ENCODE measurements at places on chromosomes 7 and 10.

DNA sequence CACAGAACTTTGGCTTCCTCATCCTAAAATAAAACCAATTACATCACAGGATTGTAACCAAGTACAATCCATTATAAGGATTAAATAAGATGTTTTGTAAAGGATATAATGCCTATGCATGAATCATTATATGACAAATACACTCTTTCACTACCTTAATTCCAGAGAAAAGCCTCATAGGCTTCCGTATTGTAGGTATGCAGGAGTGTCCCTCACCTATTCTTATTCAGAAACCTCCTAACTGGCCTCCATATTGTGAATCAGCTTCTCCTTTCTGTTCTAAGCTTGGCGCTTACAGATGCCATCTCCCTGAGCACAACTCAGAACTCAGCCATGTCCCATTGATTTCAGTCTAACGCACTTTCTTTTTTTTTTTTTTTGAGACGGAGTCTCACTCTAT, 69.6 kb upstream of the CAPZA2 start:
- no peak for DNase-seq

GRCh38 chr10:25017154-25017590, 760 bp downstream of the THNSL1 start:
- no peak for DNase-seq

GRCh38 chr7:16061630-16062029, 359.7 kb downstream of the CRPPA start:
- DNase-seq: no peak

- DNase-seq: no peak
Measured at GRCh38 chr10:51951601-51952000, 252.2 kb upstream of the CSTF2T start.

GRCh38 chr10:530717-531116, 158.8 kb downstream of the DIP2C start:
- DNase-seq: no peak

GRCh38 chr10:119521443-119522204, 20.9 kb downstream of the RGS10 start:
- DNase-seq: no peak

DNA sequence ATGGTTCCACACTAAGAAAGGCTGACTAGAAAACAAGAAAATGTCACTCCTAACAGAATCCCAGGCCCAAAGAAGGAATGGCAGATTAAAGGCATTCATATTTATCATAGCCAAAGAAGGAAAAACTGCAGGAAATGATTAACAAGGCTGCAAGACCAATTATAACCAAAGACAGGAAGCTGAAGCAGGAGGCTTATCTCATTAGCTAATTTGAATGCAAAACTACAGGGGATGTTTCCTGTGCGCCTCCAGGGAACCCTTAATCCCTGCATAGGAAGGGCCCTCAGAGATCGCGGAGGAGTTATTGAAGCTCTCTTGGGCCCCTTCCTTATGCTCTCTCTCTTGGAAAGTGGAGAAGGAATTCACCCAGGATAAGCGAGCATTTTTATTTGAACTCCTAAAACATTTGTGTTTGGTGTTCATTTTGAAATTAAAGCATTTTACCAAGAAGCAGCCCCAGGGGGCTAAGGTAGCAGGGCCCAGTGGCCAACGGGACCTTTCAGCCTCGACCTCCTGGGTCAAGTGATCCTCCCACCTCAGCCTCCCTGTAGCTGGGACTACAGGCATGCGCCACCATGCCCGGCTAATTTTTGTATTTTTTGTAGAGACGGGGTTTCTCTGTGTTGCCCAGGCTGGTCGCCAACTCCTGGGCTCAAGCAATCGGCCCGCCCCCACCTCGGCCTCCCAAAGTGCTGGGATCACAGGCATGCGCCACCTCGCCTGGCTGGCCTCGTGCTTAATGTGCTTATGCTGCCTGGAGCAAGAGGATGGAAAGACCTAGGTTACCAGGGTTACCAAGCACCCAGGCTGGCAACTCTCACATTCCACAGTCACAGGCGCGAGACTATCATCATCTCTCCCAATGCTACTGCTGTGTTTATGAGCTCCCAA, 24.1 kb upstream of the PROSER2 start:
- DNase-seq: no peak

DNA sequence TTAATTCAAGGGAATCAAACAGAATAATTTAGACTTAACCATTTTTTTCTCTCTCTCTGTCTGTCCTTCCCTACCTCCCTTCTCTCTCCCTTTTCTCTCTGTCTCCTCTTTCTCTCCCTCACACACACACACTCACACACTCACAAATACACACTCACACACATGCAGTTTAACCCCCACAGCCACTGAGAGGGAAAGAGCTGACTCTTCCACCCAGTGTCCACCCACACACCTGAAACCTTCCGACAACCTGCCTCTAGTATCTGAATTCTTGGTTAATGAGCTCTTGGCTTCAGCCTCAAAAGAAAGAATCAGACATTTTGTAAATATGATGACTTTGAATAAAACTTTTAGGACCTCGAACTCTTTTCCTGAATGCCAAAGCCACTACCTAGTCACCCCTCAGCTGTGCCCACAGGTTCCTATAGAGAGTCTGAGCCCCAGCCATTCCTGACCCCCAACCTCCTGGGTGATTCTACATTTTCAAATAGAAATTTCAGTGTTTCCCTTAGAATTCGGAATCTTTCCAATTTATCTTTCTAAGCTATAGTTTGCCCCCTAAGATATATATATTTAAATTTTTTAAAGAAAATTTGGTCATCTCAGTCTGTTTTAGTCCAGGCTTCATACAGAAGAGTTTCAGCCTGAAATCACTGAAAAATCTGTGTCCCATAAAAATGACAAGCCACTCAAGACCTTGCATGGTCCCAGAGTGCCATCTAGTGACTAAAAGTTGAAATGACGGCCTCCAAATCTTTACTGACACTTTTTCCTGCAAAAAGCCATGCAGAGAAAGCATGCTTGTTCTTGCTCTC, 202.8 kb downstream of the IPMK start:
- DNase-seq: peak; percentile 1

DNA sequence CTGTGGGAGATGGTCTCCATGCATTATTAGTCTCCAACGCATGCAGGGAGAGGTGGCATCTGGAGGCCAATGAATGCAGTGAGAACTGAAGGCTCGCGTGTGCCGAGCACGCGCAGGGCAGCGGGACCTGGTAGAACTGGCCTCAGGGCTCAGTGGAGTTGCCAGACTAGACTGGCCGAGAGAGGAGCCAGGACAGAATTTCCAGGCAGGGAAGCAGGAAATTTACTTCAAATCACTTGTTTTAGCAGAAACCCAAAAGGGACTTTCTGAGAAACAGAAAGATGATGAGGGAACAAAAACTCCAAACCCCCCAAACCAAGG, 311.0 kb upstream of the IMMP2L start:
- no peak for DNase-seq

DNA sequence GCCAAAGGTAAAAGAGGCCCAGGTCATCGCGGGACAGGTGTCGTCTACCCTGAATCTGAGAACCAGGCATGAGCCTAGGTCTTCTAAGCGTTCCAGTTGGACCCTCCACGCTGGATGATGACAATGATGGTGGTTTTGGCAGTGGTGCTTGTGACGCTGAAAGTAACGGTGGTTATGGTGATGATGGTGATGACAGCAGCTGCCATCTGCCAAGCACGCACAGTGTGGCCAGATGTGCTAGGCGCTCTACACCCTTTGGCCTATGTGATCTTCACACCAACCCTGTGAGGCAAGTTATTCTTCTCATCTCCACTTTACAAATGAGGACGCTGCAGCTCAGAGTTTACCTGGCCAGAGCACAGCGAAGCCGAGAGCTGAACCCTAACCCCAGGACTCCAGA, 93.9 kb downstream of the FAM53B start:
- DNase-seq: no peak

DNA sequence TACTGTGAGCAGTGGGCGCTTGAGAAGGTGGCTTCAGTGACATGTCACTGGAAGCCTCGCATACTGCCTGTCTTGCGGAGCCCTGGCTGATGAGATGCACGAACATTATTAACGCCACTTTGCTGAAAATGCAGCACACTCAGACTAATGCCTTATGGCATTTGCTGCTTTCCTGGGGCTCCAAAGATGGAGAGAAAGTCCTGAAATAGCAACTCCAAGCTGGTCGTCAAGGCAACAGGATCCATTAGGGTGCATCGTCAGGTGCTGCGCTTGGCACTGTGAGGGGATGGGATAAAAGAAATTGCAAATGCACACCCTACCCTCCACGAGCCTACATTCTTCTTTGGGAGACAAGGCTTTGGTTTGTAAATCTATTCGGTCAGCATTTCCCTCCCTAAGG, 592.5 kb downstream of the TYW1 start:
- peak; percentile 97 for DNase-seq

GRCh38 chr7:96303105-96303685, 18.7 kb downstream of the SLC25A13 start:
- no peak for DNase-seq

GRCh38 chr10:63769367-63769766, 248.2 kb downstream of the REEP3 start:
- no peak for DNase-seq

- no peak for DNase-seq
Measured at GRCh38 chr10:30176776-30177533, 117.6 kb upstream of the JCAD start.

- no peak for DNase-seq
Measured at GRCh38 chr10:87739703-87740102, 78.3 kb downstream of the ATAD1 start.

- no peak for DNase-seq
Measured at GRCh38 chr10:627032-627992, 62.2 kb downstream of the DIP2C start.

- DNase-seq: no peak
Measured at GRCh38 chr7:139488810-139489209, 5.3 kb upstream of the KLRG2 start.

DNA sequence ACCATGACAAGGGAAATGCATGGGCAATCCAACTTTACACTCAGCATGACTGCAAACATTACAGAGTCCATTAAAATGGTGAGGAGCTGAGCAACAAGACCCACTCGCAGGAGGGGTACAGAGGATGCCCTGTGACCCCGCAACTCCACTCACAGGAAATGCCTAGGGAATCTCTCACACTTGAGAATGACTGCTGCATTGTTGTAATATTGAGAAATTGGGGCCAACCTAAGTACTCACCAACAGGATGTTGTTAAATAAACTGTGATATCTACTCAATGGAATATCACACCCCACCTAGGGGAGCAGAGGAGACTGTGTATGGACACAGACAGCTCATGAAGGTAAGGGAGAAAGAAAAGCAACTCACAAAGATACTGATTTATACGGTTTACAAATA, 53.4 kb upstream of the CAMK2B start:
- DNase-seq: no peak

DNA sequence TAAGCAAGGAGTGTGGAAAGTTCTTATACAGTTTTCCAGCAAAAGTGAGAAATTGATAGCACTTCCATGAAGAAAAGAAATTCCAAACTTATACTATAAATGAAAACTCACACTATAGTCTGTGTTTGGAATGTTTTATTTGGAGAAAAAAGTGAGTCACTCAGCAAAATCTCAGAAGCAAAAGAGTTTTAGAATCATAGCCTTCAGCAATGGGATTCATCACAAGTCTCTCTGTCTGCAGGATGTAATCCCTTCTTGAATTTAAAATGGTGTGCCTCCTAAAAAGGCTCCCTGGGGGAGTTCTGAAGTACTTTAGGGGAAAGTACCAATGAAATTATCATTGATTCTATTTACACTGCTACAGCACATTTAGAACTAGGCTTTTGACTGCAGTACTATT, 756.4 kb downstream of the XPNPEP1 start:
- DNase-seq: no peak

DNA sequence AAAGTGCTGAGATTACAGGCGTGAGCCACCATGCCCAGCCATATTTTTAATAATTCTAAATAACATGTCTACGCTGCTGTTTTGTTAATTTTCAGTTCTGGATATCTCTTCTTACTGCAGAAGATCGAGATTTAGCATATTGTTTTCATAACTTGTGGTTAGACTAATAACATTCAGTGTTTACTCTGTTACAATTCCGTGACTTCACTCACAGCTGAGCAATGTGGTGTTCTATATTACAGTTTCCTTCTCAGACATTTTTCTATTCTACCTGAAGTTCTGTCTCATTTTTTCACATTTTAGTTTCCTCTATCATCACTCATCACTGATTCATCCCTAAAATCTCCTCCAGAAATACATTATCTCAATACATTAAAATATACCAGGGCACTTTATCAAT, 10.9 kb downstream of the RNF32 start:
- no peak for DNase-seq

GRCh38 chr7:126940723-126941307, 311.9 kb downstream of the GRM8 start:
- no peak for DNase-seq

DNA sequence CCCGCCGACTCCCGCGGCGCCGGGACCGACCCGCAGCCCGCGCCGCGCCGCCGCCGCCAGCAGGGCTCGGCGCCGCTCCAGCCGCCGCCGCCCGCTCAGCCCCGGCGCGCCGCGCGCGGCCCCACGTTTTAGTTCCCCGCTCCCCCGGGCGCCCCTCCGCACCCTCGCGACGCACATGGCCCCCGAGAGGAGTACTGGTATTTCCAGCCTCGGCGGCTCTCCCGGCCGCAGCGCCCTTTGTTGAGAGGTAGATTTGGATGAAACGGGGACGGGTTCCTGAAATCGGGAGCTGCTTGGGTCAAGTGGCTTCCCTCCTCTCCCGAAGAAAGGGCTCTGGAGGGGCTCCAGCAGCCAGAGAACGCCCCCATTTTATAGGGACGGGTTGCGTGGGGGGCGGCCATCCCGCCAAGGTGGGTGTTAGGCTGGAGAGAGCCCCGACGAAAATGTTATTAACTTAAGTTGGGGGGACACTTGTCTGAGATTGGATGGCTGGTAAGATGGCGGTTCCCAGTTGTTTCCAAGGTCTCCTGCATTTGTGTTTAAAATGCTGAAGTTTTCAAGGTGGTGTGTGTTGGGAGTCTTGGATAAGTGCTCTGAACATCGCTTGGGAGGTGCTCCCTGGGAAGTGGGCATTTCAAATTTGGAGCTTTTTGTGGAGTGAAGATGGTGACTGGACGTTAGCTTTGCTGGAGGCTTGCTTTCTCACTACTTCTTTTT, 1.2 kb downstream of the BMI1 start:
- DNase-seq: no peak

DNA sequence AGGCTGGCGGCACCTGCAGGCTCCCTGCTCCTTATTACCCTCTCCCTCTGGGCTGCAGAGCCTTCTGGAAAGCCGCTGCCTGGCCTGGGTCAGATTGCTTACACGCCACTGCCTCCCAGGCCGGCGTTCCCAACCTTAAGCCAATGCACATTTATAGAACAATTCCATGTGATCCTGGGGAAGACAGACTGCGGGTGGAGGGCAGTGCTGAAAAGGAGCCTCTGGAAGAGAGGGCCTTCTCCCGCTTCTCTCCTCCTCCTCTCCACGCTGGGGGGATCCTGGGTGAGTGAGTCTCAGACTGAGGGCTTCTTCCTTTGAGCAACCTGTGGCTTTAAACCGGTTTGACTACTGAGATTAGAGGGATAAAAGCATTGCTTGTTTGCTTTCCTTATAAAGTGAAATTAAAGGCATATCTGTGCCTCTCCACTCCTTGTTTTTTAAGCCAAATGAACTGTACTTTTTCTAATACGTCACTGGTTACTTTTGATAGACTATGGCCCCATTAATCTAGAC, 5.5 kb downstream of the TACC2 start:
- no peak for DNase-seq

GRCh38 chr10:118374404-118374803, 32.3 kb upstream of the FAM204A start:
- DNase-seq: no peak

GRCh38 chr10:90130321-90131086, 429.1 kb downstream of the KIF20B start:
- no peak for DNase-seq

- DNase-seq: no peak
Measured at GRCh38 chr10:34231441-34232180, 583.5 kb downstream of the PARD3 start.

Data from NCI-H1694 (cell line).